Osteoblast (primary cell): ENCODE measurements at places on chromosomes 6 and 20. TPM values are rescaled to one million over a fixed set of nuclear protein-coding genes. Genes with fewer than 3 reads are reported as not detected.

GRCh38 chr6:18122128-18123093, at the start of gene NHLRC1:
TSS of gene NHLRC1 (minus strand) at chr6:18122677. CDS start at chr6:18122606, 71 bp downstream.
- peak; percentile 97 for DNase-seq

DNA sequence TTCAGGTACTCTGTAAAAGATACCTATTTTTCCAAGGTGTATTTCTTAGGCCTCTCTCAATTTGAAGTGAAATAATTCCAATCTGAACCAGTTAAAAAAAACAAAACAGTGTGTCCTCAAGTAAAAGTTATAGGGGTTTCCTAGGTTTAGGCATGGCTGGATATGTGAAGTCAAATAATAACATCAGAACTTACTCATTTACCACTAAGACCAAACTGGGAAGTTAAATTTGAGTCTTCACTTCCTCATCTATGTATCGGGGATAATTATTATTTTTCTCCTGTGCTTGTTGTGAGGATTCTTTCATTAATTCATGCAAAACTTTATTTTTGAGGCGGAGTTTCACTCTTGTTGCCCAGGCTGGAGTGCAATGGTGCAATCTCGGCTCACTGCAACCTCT, 86.2 kb upstream of the PTPRK start:
- no peak for DNase-seq

- no peak for DNase-seq
These were observed 44.6 kb upstream of the KCNK16 start for GRCh38 chr6:39366931-39367618.

- peak; percentile 38 for DNase-seq
These were observed 28.6 kb downstream of the PRPH2 start for GRCh38 chr6:42693725-42694323.

DNA sequence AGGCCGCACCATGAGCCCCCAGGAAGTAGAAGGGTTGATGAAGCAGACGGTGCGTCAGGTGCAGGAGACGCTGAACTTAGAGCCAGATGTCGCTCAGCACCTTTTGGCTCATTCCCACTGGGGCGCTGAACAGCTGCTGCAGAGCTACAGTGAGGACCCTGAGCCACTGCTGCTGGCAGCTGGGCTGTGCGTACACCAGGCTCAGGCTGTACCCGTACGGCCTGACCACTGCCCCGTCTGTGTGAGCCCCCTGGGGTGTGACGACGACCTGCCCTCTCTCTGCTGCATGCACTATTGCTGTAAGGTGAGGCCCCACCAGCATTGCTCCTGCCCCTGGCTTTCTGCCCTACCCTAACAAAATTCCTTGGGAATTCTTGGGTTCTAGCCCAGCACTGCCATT, 13.1 kb downstream of the DNPH1 start:
- peak; percentile 55 for DNase-seq

DNA sequence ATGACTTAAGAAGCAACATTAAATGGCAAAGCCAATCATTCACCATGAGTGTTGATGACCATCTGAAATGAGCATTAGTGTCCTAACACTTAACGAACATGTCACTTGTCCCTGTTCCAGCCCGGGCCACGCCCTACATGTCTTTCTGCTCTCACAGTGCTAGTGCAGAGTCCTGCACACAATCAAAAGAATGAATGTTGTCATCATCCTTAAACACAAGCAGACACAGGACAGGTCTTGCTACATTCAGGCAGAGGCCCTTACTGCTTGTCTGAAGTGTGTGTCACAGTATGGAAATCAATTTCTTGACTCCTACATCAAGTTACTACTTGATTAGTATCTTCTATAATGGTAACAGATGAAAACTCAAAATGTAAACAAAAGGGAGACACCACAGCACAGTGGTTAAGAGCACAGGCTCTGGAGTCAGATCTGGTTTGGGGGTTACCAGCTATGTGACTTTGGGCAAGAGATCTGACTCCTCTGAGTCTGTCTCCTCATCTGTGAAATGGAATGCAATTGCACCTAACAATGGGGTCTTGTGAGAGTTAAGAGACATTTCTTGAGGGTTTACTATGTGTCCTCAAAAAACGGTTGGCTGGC, 17.4 kb downstream of the UBE2V1 start:
- DNase-seq: no peak

DNA sequence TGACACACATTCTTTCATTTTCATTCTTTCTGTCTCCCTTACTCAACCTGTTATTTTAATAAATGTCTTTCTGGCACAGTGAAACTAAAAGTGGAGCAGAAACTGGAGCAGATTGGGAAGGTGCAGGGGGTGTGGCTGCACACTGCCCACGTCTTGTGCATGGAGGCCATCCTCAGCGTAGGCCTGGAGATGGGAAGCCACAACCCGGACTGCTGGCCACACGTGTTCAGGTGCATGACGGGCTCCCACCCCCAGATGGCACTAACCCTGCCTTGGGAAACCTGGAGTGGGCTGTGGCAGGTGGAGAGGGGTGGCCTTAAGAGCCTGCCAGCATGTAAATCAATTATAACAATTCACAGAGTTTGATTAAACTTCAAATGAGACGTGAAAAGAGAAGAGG, 71.4 kb upstream of the PBOV1 start:
- DNase-seq: no peak

Gene SNTA1
- total RNA-seq: 27.1 and 27.5 TPM in 2 replicates

Gene DNMT3B
- 2.4 and 2.5 TPM in 2 replicates for total RNA-seq

Gene SLC12A5
- total RNA-seq: under 0.01 TPM in 2 replicates

Gene MRAP2
- 4.1 and 5.1 TPM in 2 replicates for total RNA-seq

Gene HUS1B
- 0.59 and 0.72 TPM in 2 replicates for total RNA-seq
